ENCODE measurements at places on chromosomes 11 and 22.
A peak's percentile ranks its signal among the peaks of the same experiment; 100 is the strongest.

- DNase-seq = peak; percentile 74
These were observed 1.9 kb downstream of the TIRAP start for GRCh38 chr11:126284829-126285228.

GRCh38 chr22:46769191-46769675 lies 6.8 kb downstream of the TBC1D22A start:
- no peak for DNase-seq

DNA sequence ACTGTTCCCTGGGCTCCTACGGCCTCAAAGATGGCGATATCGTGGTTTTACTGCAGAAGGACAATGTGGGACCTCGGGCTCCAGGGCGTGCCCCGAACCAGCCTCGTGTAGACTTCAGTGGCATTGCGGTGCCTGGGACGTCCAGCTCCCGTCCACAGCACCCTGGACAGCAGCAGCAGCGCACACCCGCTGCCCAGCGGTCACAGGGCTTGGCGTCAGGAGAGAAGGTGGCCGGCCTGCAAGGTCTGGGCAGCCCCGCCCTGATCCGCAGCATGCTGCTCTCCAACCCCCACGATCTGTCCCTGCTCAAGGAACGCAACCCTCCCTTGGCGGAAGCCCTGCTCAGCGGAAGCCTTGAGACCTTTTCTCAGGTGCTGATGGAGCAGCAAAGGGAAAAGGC lies 555 bp downstream of the DDI1 start:
- DNase-seq = no peak

GRCh38 chr11:31877083-31877482 lies 66.0 kb upstream of the PAX6 start:
- no peak for DNase-seq

DNA sequence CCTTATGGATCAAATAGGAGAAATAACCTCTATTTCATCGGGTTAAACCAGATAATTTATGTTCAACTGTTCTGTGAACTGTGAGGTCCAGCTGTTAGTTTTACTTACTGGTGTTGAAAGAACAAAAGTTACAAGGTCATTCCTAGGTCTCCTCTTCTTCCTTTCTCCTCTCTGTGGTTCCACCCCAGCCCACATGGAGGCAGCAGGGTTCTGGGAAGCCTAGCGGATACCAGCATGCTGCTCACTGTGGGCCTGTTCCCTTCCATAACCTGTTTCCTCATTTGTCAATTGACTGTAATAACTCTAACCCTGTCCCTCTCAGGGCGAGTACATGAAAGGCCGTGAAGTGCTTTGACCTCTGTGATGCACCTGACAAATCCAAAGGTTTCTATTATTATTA lies 27.8 kb downstream of the RELT start:
- DNase-seq = peak; percentile 86

- DNase-seq = no peak
These were observed 65.6 kb upstream of the PTPRJ start for GRCh38 chr11:47914743-47915142.

GRCh38 chr11:130636722-130637464 lies 188.4 kb downstream of the ADAMTS15 start:
- DNase-seq = peak; percentile 26

GRCh38 chr11:88050247-88050646 lies 125.0 kb downstream of the RAB38 start:
- no peak for DNase-seq

DNA sequence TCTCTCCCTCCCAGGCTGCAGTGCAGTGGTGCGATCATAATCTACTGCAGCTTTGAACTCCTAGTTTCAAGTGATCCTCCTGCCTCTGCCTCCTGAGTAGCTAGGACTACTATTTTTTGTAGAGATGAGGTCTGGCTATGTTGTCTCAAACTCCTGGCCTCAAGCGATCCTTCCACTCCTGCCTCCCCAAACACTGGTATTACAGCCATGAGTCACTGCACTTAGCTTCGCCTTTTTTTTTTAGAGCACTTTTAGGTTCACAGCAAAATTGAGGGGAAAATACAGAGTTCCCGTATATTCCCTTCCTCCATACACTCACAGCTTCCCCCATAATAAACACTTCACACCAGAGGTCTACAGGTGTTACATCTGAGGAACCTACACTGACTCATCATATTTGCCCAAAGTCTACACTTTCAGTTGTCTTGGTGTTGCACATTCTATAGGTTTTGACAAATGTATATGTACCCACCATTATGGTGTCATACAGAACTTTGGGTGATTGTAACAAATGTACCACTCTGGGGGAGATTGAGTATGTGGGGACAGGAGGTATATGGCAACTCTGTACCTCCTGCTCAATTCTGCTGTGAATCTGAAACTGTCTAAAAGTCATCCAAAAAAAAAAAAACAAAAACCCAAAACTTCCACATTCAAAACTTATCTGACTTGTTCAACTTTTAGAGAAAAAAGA lies 11.3 kb upstream of the SLC37A4 start:
- DNase-seq = no peak

DNA sequence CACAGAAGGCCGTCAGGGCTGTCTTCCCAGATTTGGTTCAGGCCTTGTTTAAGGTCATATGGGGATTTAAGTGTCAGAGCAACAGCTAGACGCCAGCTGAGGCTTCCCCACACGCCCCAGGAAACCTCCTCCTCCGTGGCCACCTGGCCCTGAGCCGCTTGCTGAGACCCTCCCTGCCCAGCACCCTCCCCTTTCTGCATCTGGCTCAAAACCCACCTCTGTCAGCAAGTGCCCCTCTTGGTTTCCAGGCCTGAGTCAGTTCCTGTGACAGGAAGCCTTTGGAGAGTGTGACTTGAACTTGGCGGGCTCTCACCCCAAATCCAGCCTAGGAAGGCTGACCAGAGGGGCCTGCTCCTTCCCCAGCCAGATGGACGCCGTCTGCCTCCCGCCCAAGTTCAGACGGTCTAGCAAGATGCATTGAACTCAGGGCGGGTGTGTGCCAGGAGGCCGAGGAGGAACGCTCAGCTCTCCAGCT lies 561 bp downstream of the FXYD2 start:
- DNase-seq = no peak

DNA sequence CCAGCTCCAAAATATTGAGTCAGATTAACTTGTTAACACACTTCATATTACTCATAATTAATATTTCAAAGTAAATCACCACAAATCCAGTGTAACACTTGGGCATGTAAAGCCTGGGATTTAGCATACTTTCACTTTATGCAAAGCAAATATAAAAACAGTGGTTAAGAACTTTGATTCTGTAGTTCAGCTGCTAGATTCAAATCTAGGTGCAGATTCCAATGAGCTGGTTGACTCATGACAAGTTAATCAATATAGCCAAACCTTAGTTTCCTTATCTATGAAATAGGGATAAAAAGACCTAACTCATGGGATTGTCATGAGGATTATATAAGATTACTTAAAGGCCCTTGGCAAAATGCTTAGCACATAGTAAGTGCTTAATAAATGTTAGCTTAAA lies 45.9 kb downstream of the ARHGAP42 start:
- DNase-seq = no peak

- peak; percentile 39 for DNase-seq
These were observed 72.7 kb downstream of the AMBRA1 start for GRCh38 chr11:46520971-46521745.

- no peak for DNase-seq
These were observed 599.2 kb downstream of the SOX6 start for GRCh38 chr11:15757048-15757698.

DNA sequence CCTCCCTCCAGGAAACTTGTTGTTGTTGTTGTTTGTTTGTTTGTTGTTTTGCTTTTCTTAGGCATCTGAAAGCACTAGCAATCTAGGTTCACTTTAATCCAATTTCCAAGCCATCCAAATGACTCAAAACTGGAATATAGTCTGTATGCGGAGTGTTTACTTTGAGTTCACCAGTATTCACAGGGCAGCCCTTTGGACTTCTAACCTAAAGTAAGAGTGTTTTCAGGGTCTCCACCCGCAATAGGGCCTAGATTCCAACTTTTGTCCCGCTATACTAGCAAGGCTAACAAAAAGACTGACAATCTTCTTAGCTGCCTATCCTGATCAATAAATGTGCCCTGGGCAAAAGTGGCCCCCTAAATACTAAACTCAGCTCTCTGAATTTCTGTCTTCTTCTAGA lies 13.6 kb downstream of the PGM2L1 start:
- no peak for DNase-seq

- DNase-seq = no peak
These were observed 3.1 kb upstream of the GLYAT start for GRCh38 chr11:58734681-58735490.

DNA sequence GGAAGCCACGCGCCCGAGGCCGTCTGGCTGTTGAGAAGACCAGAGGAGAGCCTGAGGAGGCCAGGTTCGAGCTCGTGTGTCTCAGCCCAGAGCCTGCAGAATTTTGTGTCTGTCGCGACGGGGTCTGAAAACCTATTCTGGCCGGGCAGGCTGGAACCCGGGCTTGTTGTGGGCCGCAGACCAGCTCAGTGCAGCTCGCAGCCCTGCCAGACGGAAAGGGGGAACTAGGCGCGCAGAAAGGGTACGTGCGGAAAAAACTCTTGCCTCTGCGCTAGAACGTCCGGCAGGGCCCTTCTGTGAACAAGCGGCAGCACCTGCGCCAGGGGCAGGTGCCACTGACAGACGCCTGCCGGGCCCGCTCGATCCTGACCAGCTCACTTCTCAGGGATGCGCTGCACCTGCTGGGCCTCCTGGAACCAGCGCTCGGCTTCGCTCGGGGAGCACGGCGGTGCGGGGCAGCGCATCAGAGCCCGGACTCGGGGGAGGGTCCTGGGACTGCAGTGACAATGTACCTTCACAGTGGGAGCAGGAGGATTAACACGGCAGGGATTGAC lies 409.3 kb downstream of the BRD1 start:
- DNase-seq = no peak

- DNase-seq = no peak
These were observed 19.5 kb upstream of the CSNK1E start for GRCh38 chr22:38336699-38337098.

GRCh38 chr11:126716456-126717083 lies 284.0 kb downstream of the KIRREL3 start:
- peak; percentile 51 for DNase-seq

- no peak for DNase-seq
These were observed 4.2 kb downstream of the SSH3 start for GRCh38 chr11:67307545-67308001.

- peak; percentile 72 for DNase-seq
These were observed 69.7 kb upstream of the BMAL1 start for GRCh38 chr11:13207665-13208594.

- peak; percentile 63 for DNase-seq
These were observed 34.7 kb downstream of the RNF169 start for GRCh38 chr11:74783241-74783871.

DNA sequence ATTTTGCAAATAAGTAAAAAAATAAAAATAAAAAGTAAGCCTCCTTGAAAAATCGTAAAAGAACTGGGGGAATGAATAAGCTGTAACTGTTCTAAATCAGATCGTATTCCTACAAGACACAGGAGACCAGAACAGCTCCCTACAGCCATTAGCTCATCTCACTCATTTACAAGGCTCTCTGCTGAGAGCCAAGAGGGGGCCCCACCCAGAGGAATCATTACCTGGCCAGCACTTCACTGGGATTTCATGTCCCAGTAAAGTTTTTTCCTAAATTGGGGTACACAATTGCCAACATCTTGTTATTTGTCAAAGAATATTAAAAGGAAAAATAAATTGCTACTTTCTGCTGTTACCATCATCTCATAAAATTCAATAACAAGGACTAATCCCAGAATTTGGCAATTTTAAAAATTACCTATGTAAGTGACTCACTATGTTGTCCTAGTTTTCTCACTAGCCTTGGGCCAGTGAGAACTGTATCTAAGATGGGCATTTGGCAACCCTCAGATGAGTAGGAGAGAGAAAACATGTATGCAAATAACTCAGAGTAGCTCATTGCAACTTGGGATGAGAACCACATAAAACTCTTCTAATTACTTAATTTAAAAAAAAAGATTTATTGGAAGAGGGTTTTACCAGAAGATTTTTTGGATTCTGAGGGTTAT lies 18.4 kb upstream of the SMTN start:
- no peak for DNase-seq

GRCh38 chr22:45814198-45814597 lies 142.6 kb downstream of the ATXN10 start:
- DNase-seq = no peak

DNA sequence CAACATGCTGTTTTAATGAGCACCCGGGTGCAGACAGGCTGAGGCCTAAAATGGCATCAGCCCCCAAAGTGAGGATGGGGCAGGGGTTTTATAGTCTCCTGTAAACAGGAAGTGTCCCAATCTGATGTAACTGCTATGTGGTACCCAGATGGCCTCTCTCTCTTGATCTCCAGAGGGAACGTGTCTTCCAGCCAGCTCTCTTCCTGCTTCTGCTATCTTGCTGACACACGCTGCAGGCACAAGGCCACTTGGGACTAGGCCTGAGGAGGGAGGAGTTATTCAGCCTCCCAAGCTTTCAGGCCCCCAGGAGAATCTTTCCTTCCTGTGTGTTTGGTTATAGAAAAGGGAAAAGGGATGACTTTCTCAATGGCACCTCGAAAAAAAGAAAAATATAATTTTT lies 11.4 kb upstream of the VSTM5 start:
- no peak for DNase-seq

GRCh38 chr11:114148013-114148382 lies 88.5 kb downstream of the ZBTB16 start:
- DNase-seq = no peak

DNA sequence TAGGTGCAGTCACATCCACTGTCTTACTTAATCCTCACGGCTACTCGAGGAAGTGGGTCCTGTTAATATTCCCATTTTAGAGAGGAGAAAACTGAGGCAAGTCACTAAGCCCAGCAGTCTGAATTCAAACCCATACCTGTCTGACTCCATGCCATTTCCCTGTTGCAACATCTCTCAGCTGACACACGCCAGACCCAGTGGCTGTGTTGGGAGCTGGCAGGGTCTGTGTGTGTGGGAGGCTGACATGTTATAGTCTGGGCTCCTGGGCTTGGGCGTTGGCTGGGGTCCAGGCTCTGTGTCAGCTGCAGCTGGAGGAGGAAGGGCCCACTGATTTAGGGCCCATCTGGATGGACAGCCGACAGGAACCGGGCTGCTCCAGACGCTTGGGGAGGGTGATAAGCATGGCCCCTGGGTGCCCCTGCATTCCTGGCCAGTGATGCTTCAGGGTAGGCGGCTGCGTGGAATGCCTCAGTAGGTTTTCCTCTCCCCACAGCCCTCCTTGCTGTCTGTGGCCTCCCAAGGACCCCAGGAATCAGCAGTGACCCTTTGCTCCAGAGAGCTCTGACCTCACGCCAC lies 562.5 kb downstream of the MN1 start:
- peak; percentile 91 for DNase-seq

DNA sequence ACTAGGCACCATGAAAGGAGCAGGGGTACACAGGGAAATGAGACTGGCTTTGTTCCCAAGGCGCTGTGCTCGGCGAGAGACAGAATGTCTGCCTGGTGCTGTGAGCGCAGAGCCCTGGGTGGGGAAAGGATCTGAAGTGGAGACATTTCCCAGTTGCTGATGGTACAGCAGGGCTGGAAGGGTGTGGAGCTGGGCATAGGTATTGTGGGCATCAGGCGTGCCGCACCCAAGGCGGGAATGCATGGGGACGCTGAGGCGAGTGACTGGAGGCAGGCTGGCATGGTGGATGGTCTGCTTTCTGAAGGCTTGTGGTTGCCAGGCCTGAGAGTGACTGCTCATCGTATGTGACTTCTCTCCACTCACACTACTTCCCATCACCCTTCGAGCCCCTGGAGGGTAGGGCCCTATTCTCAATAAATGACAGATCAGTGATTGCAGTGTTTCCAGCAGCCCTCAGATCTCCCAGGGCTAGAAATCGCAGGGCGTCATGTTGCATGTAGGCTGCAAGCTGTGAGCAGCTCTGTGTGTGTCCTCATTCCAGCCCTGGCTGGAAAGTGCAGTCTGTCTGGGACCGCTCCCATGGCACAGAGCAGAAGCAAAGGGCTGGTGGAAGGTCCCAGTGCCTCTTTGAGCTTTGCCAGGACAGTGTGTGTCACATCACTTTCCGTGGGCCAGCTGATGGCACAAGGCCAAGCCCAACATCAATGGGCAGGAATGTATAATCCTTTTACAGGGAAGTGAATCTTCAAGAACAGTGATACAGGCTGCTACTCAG lies 67.7 kb downstream of the TBC1D22A start:
- DNase-seq = peak; percentile 82
